ENCODE measurements at places on chromosomes 11 and 22.

DNA sequence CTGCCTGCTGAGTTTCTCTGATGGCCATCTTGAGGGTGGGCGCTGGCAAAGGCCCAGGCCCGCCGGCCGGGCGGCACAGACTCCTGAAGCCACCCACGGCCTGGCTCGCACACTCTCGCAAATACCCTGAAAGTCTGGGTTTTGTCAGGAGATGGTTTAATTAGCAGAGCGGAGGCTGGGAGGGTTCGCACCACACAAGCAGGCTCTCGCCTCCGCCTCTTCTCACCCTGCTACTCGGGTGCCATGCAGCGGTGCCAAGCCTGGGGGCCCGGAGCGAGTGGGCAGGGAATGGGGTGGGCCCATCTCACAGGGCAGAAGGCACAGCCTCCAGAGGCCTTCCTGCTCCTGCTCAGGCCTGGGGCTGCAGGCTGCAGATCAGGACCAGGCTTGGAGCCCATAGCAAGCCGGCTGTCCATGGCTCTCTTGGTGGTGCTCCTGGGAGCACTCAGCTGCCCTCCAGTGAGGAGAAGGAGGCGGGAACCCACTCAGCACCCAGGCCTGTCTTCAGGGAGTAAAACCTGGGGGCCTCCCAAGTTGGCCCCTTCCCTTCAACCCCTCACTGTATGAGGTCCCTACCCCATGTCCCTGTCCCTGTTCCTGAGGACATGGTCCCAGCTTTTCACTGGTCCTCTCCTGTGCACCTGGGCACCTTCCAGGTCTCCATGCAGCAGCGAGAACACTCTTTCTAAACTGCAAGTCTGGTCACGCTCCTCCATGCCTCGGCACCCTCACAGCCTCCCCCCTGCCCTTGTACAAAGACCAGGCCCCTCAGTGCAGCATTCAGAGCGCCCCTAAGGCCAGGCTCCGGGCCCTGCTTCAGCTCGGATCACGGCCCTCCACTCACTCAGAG lies 62.0 kb downstream of the FLRT1 start:
- DNase-seq, result no peak

DNA sequence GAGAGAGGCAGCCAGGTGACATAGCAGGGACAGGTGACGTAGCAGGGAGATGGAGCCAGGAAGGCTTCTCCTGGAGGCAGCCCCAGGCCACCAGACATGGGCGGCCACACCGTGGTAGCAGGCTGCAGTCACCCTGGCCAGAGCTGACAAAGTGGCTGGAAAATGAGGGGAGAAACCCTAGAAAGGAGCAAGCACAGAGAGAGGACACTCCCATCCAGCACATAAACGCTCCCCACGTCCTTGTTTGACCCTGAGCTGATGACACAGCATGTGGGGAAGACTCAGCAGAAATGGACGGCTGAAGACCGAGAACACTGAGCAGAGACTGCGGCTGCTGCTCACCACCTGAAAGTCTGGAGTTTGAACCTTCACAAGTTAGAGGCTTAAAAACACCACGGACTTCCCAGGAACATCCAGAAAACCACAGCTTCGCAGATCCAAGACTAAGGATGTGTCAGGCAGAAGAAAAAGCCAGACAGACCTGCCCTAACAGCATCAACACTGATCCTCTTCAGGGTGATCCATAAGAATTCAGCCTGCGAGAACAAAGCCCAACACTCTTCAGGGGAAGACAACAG lies 28.7 kb downstream of the DRD4 start:
- no peak for DNase-seq

GRCh38 chr22:22929381-22930221 lies 42.0 kb downstream of the IGLL5 start:
- no peak for DNase-seq

GRCh38 chr22:23357053-23357452 lies 176.7 kb downstream of the BCR start:
- DNase-seq, result no peak

GRCh38 chr22:50009765-50010675 lies 2.5 kb downstream of the IL17REL start:
- no peak for DNase-seq

DNA sequence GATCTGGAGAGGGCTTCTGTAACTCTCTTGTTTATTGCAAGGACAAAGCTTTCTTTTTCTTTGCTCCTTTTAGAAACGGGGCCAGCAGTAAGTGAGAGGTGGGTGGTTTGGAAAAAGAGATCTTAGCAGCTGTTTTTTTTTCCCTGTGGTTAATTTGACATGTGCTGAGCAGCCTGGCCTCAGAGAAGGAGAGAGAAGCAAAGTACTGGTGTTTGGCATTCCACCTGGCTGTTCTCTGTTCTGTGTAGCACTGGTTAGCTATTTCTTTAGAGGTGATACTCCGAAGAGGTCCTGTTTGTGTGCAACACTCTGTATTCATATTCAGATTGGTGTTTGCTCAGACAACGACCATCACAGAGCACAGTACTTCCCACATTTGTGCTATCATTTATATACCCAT lies 80.8 kb upstream of the SORL1-AS1 start:
- no peak for DNase-seq
